SHP77 (cell line): ENCODE measurements at places on chromosomes 12 and 14.
A peak's percentile ranks its signal among the peaks of the same experiment; 100 is the strongest.

DNA sequence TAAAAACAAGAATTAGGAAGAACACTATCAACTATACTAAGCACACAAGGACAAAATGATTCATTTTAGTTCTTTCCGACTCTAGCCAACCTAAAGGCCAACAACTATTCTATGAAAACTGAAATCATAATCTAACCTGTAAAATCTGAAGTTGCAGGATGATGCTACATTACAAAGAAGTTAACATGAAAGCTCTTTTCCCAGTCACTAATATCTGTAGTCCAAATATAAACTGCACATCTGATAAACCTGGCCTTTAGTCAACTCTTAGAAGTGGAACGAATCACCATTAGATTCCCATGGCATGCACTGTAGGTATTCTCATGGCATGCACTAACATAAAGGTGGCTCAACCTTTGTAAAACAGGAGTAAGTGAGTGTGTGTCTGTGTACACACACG, 41.7 kb downstream of the BLTP3B start:
- no peak for DNase-seq

DNA sequence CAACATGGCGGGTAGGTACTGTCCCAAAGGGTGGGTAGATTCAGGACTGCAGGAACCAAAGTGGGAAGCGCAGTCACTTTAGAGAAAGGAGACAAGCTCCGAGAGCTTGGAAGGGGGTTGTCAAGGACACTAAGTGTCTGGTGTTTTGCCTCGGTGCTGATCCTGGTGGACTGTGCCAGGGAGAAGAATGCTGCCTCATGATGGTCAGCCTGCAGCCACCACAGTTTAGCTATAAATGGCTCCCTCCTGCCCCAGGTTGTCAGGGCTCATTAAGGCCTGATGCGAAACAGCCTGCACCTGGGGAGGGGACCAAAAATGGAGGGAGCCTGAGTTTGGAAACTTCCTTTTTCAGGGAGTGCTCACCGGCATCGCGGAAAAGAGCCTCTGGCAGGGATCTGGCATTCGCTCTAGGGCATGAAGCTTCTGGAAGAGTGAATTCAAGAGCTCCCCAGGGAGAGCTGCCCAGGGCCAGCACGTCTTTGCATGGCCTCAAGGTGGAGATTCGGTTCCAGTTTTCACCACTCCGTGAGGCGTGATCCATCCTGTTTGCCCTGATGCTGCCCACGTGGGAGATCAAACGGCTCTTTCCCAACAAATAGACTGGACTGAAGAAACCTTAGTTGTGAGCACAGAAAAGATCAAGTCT, 164.0 kb downstream of the FOXN3 start:
- DNase-seq: no peak

GRCh38 chr12:106345746-106346145, 11.8 kb upstream of the POLR3B start:
- DNase-seq: peak; percentile 37

DNA sequence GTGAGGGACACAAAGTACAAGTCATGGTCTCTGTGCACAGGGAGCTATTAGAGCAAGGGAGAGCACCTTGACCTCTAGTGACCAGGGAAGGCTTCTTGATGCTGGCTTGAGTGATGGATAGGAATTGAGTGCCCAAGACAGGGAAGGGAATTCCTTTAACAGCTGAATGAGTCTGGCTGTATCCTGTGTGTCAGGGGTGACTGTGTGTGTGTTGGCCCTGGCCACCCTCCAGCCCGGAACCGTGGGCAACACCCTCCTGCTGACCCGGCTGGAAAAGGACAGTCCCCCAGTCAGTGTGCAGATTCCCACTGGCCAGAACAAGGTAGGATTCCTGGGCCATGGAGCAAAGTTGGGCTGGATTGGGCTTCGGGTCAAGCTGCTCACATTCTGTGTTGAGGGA, 5.5 kb upstream of the PFDN5 start:
- DNase-seq: no peak

GRCh38 chr14:61891170-61891569, 128.9 kb downstream of the SNAPC1 start:
- DNase-seq: no peak

DNA sequence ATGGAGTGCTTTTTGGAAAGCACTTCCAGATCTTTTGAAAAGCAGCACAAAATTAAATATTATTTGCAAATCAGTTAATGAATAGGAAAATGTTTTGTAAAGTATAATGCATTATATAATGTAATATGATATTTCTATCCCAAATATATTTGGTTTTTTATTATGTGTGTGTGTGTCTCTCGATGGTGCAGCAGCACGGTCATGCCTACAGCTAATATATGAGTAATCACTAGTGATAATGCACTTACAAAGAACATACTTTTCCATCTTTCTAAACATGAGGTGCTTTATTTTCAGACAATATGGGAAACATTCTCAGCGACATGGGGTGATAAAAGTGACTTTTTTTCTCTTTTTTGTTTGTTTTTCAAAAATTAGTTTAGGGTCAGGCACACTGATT, 1.3 kb upstream of the EEA1 start:
- DNase-seq: no peak

- DNase-seq: peak; percentile 88
Measured at GRCh38 chr14:101077481-101078074, 174.1 kb upstream of the RTL1 start.

DNA sequence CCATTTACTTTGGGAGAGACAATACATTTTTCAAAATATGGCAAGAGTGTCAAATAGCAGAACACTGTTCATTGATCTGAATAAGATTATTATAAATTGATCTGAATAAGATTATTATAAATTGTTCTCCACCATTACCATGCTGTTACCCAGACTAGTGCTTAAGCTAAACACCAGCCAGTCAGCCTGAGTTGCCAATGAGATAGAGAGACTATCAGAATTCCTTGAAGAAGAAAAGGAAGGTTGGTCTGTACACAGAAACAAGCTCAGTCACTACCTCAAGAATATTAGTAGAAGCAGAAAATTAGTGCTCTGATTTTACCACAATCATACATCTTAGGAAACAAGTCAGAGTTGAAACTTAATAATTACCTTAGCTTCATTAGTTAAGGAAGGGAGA, 469.8 kb downstream of the FOXG1 start:
- no peak for DNase-seq

GRCh38 chr12:131095826-131096680, 142.3 kb downstream of the ADGRD1 start:
- no peak for DNase-seq

GRCh38 chr14:49896966-49897365, 4.1 kb downstream of the ARF6 start:
- DNase-seq: no peak

GRCh38 chr12:132310181-132311040, 19.0 kb downstream of the GALNT9 start:
- DNase-seq: no peak

DNA sequence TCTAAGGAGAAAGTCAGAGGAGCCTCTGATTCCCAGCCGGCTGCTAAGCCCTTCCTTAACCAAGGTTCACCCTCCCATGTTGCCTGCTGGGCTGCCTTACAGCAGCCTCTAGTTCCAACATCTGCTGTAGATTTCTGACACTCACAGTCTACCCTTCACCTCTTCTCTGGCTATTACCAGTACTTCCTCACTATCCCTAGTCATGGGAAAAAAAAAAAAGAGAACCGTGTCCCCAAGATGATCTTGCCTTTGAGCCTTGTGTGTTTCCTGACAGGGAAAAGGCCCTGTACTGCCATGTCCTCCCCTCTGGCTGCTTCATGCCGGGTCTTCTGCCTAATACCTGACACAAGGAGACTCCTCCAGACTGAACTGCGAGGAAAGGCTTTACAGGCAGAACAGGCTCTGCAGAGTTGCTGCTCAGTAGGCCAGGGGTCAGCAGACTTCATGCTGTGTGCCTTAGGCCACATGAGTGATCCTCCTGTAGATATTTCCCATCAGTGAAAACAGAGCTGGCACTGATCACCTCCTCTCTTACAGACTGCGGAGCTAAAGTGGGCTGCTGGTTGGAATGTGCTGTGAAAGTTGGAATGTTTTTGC, 46.8 kb downstream of the PRKCH start:
- DNase-seq: no peak

GRCh38 chr12:110649341-110649847, 35.5 kb downstream of the TCTN1 start:
- no peak for DNase-seq

DNA sequence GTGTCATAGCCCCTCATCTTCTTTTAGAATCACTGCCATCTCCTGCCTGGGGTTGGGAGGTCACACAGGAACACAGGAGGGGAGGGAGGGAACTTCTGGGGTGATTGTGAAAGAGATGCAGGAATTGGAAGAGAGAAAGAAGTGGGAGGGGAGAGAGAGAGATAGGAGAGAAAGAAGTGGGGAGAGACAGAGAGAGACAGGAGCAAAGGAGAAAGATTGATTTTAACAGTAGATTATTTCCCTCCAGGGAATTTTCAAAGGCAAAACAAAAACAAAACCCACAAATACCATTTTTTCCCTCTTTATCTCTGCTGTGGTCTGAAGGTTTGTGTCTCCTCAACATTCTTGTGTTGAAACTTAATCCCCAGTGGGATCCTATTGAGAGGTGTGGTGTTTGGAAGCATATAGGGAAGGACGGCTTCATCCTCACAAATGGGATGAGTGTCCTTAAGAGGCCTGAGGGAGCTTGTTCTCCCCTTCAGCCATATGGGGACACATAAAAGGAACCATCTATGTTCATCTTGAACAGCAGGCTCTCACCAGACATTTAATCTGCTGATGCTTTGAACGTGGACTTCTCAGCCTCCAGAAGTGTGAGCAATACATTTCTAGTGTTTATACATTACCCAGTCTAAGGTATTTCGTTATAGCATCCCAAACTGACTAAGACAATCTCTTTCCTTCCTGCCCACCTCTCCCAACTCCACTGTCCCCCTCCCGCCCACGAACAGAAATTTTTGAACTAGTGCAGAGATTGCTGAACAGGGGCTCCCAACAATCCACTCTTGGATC, 134.9 kb upstream of the MAX start:
- no peak for DNase-seq

DNA sequence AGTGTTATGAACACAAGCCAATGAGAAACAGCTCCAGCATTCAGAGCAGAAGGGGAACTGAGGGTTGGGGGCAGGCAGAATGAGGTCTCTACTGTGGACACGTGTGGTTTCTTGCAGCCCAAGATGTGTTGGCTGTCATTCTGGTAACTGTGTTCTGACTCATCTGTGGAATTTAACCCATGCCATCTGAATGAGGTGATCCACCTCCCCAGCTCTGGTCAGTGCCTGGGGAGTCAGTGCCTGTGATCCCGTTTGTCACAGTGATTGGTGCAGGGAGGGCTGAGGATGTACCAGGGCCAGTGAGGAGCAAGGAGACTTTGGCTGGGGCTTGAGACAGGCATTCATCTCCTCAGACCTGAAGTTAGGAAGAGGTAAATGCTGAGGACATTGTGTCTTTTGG, 216.8 kb downstream of the MSRB3 start:
- no peak for DNase-seq

DNA sequence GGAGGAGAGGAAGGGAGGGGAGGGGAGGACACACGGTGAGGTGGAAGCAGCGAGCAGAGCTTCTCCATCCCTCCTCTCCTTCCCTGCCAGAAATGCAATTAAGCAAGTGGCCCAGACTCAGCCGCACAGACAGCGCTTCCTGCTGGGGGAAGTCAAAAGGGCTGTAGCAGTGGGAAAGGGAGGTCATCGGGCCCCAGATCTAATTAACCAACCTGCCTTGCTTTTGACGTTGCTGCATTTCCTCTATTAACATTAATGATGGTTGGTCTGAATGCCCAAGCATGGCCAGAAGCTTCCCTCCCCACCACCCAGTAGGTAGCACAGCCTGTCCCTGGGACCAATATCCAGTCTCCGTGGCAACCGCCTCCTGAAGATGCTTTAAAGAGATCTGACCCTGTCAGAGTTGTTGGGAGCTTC, 4.6 kb upstream of the NGB start:
- DNase-seq: no peak

DNA sequence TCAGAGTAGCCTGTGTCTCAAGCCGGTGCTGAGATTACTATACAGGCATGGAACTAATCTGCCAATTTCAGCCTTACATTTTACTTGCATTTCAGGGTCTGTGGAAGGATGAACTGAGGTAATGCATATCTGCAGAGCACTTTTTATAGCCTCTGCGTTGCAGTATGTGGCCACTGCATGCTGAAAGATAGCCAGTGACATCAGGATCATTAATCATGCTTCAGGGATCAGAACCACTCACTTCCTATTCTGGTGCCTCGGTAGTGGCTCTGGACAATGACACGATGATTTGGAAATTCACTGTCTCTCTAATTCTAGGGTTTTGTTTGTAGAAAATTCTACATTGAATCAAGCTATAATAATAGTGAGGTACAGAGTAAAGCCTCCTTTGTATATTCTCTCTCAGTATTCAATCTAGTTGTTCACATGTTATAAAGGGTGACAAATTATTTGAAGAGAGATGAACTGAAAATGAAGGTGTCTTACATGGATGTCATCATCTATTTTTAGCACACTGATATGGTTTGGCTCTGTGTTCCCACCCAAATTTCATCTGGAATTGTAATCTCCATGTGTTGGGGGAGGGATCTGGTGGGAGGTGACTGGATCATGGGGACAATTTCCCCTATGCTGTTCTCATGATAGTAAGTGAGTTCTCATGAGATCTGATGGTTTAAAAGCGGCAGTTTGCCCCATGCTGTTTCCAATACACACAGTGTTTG, 554.3 kb upstream of the MIS18BP1 start:
- no peak for DNase-seq

DNA sequence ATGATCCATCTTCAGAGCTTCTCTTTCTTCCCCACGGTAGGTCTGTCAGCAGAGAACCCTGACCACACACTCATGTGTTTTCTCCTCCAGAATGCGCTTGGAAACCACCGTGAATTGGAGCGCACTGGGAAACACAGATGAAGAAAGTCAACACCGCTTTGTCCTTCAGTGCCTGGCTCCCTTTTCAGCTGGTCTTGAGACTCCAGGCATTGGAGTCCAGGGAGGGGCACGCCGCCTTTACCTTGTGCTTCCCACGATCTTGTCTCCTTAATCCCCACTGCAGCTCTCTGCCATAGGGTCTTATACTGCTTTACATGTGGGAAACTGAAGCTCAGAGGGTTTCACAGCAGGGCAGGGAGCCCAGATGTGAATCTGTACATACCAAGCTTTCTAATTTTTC, 1.1 kb downstream of the FAM90A1 start:
- no peak for DNase-seq

GRCh38 chr12:6292606-6293005, 17.9 kb upstream of the PLEKHG6 start:
- no peak for DNase-seq
